Effector memory CD4-positive, alpha-beta T cell (primary cell): ENCODE measurements at places on chromosomes 12 and 14.

DNA sequence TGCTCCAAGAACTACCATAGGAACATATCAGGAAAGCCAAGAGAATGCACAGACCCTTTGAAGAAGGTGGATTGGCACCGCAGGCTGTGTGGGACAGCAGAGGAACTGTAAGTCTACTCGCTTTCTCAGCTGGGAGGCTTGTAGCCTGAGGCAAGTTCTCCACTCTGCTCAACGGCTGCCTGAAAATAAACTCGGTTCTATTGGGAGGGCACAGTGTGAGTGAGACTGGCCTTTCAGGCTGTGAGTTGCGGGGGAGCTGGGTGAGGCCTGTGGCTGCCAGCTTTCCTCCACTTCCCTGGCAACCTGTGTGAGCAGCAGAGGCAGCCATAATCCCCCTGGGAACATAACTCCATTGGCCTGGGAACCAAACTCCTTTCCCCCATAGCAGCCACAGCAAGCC, 132.1 kb downstream of the ANKS1B start:
- no peak overlapping the region for H3K4me3 ChIP-seq
- H3K27ac ChIP-seq: no peak overlapping the region
- no peaks in the 10 kb centered on the region for H3K27me3 ChIP-seq

DNA sequence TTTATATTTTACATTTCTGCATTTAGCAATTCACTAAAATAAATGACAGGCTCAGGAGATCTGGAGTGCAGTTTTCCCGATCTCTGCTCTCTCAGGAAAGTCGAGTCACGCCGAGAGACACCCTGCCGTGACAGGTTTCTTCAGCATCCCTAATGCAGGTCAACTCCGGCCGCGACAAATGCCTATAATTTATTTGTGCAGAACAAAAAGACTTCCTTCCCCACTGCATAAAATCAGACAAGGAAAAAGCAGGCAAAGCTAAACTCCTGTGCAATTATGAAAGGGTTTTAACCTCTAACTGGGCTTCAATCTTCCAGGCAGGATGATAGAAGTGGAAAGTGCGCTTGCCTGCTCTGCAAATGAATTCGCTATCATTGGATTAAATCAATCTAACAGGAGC, 28.1 kb downstream of the SPRING1 start:
- H3K36me3 ChIP-seq: no peaks in the 10 kb centered on the region
- peaks cover 5% of the 10 kb centered on the region for H3K4me1 ChIP-seq
- no peaks in the 10 kb centered on the region for H3K27me3 ChIP-seq
- H3K4me3 ChIP-seq: no peak overlapping the region

GRCh38 chr12:20434996-20435395, 66.7 kb downstream of the PDE3A start:
- H3K4me3 ChIP-seq: no peak overlapping the region
- no peak for DNase-seq
- H3K27ac ChIP-seq: no peak overlapping the region
- H3K4me1 ChIP-seq: no peaks in the 10 kb centered on the region

DNA sequence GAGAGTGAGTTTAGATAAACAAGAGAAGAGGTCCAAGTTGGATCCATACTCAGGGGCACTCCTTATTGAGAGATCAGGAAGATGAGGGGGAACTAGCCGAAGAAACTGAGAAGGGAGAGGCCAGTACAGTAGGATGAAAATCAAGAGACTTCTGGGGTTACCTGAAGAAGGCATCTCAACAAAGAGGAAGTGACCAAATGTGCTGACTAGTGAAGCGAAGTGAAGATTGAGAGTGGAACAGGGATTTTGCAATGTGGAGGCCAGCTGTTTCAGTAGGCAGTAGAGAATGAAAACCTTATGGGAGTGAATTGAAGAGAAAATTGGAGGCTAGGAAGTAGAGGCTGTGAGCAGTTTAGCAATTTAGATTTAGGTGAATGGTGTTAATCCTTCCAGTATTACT, 153.0 kb downstream of the SYNE2 start:
- H3K27ac ChIP-seq: no peak overlapping the region
- no peak for DNase-seq
- no peak overlapping the region for H3K4me3 ChIP-seq
- H3K36me3 ChIP-seq: peaks cover 58% of the 10 kb centered on the region
- no peaks in the 10 kb centered on the region for H3K27me3 ChIP-seq

DNA sequence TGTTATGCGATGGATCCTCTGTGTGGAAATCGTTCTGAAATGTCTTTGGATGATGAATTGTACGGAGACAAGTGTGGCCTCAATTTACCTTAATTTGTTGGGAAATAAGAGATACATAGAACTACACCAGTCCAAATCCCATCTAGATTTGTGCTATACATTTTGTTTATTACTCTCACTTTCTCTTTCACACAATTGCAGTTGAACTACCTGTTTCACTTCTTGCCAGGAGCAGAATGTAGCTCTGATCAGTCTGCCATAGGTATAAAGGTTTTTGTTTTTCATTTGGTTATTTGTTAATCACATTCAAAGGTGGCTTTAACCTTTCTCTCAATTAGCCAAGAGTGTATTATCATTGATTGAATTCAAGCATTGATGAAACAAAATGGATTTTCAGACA, 268.2 kb downstream of the SNAPC1 start:
- no peaks in the 10 kb centered on the region for H3K36me3 ChIP-seq
- DNase-seq: no peak
- no peak overlapping the region for H3K27ac ChIP-seq
- no peaks in the 10 kb centered on the region for H3K4me1 ChIP-seq

GRCh38 chr12:79776111-79776510, 85.3 kb upstream of the PAWR start:
- no peak overlapping the region for H3K27ac ChIP-seq
- no peaks in the 10 kb centered on the region for H3K4me1 ChIP-seq
- peaks cover 30% of the 10 kb centered on the region for H3K36me3 ChIP-seq
- DNase-seq: no peak
- H3K4me3 ChIP-seq: no peak overlapping the region

GRCh38 chr12:104656383-104656782, 199.6 kb downstream of the CHST11 start:
- no peaks in the 10 kb centered on the region for H3K36me3 ChIP-seq
- DNase-seq: no peak
- H3K4me1 ChIP-seq: no peaks in the 10 kb centered on the region
- no peak overlapping the region for H3K27ac ChIP-seq
- H3K4me3 ChIP-seq: no peak overlapping the region

DNA sequence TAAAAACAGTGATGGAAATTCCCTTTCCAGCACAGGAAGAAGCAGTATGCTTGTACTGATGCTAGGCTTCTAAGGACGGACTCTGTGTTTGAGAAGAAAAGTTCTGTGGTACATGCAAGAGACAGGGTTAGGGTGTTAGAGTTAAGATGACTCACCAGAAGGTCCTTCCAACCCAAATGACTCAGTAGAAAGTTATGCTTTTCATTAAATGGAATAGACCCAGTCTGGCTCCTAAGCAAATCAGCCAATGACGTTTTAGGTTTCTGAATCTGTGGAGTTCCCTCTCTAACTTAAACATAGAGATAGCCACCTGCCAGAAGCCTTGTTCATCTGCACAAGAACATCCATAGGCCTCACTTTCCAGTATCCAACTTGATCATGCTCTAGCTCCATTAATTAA, 5.7 kb downstream of the PTHLH start:
- no peaks in the 10 kb centered on the region for H3K36me3 ChIP-seq
- peaks cover 36% of the 10 kb centered on the region for H3K27me3 ChIP-seq
- H3K4me3 ChIP-seq: no peak overlapping the region
- no peak overlapping the region for H3K27ac ChIP-seq
- DNase-seq: no peak
- peaks cover 14% of the 10 kb centered on the region for H3K4me1 ChIP-seq

DNA sequence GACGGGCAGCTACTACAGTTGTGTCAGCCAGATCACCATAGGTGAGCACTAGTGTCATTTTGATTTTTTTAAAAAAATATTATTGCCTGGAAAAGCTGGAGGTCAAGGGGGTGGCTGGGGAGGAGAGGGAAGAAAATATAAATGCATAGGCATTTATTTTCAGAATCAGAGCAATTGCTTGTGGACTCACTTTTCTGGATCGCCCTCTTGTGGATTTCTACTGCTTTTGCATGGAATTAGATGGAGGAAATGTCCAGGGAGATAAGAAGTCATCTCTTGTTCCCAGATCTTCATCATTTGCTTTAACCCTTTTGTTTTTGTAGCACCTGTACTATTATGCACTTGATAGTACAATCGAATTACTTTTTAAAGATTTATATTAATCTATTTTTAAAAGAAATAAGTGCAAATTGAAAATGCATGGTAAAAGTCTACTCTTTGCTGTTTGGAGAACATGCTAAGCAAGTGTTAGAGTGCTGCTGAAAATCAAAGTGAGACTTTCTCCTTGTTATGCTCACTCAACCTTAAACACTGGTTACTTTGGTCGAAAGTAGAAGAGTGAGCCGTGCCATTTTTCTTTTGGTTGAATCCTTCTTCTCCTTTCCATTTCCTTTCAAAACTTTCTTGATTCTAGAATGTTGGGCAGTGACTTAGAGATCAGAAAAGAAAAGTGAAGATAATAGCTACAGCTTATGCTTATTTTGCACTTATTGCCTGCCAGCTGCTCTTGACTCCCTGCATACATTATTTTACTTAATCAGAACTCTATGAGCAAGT, 60.6 kb upstream of the ANO4 start:
- no peak for DNase-seq
- H3K4me1 ChIP-seq: no peaks in the 10 kb centered on the region
- no peak overlapping the region for H3K27ac ChIP-seq
- H3K27me3 ChIP-seq: no peaks in the 10 kb centered on the region
- no peak overlapping the region for H3K4me3 ChIP-seq

DNA sequence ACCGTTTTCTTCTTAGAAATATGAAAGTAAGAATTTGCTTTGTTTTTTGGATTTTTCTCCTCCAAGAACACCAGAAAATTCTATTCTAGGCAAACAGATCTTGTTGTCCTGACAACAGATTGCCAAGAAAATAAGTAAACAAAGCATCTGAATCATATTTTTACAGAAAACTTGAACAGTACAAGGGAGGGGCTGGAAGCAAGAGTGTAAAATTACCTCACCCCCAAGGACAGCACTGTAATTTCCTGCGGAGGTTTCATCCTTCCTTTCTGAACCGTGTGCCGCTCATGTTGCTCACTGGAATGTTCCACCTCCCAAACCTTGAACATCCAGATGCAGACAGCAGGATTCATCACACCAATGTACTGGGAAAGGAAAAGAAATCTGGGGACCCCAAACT, 5.4 kb upstream of the CAMKK2 start:
- H3K27ac ChIP-seq: no peak overlapping the region
- no peak for DNase-seq
- H3K4me1 ChIP-seq: peaks cover 5% of the 10 kb centered on the region

GRCh38 chr12:52307836-52308805, 13.1 kb downstream of the KRT83 start:
- H3K36me3 ChIP-seq: no peaks in the 10 kb centered on the region
- H3K27ac ChIP-seq: no peak overlapping the region

DNA sequence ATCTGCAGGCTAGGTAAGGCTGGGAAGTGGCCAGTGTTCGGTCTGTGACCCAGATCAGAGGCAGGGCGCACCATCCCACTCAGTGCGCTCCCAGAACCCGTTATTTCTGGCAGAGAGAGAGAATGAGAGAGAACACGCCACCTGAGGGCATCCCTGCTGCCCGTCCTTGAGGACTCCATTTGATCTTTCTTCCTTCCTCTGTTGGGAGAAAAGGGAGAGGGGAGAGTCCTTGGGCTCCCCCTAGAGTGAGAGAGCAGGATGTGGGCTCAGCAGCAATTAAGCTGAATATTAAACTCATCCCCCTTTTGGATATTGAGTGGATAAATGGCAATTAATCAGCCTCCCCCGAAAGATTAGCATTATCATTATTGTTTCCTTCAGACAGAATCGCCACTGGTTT, 70.6 kb downstream of the IFT43 start:
- H3K4me3 ChIP-seq: no peak overlapping the region
- no peaks in the 10 kb centered on the region for H3K36me3 ChIP-seq
- H3K4me1 ChIP-seq: no peaks in the 10 kb centered on the region
- H3K27me3 ChIP-seq: no peaks in the 10 kb centered on the region

- no peak for DNase-seq
- no peaks in the 10 kb centered on the region for H3K27me3 ChIP-seq
- H3K4me1 ChIP-seq: no peaks in the 10 kb centered on the region
- no peaks in the 10 kb centered on the region for H3K36me3 ChIP-seq
- H3K4me3 ChIP-seq: no peak overlapping the region
Measured at GRCh38 chr14:65485516-65485915, 73.0 kb downstream of the FUT8 start.

DNA sequence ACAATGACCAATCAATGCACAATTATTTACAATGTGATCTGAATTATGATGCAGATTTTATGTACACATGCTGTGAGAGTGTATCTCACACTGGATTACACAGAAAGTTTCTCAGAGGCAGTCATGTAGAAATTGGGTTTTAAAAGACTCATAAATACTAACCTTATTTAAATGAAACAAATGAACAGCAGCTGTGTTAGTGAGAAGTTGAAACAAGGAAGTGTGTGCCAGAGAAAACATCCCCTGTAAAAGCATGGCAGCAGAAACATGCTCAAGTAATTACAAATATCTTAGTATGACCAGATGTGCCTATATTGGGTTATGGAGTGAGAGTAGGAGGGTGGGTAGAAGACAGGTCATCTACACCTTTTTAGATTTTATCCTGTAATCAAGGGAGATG, 723.7 kb downstream of the C12orf50 start:
- no peaks in the 10 kb centered on the region for H3K27me3 ChIP-seq
- no peak overlapping the region for H3K27ac ChIP-seq
- H3K4me1 ChIP-seq: no peaks in the 10 kb centered on the region
- H3K4me3 ChIP-seq: no peak overlapping the region
- no peaks in the 10 kb centered on the region for H3K36me3 ChIP-seq

- H3K27ac ChIP-seq: no peak overlapping the region
- H3K36me3 ChIP-seq: no peaks in the 10 kb centered on the region
- DNase-seq: no peak
- H3K4me3 ChIP-seq: no peak overlapping the region
Measured at GRCh38 chr12:122399592-122400373, 22.7 kb downstream of the CLIP1 start.

DNA sequence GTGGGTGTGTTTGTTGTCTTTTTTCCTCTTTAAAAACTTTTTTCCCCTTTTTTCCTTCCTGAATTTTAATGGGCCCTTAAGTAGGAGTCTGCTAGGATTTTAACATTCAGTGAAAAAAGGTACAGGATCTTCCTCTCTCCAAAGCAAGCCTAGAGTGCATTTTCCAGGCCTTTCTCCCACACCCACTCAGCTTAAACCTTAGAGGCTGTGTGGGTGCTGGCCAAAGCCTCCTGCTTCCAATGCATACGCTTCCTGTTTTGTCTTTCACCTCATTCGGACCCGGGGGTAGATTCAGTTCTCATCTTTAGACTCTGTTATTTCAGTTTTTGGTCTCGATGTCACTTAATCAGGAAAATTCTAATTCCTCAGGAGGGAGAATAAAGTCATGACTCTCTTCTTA, 51.2 kb downstream of the TMEM30B start:
- no peak overlapping the region for H3K27ac ChIP-seq
- no peak overlapping the region for H3K4me3 ChIP-seq
- no peaks in the 10 kb centered on the region for H3K27me3 ChIP-seq
- DNase-seq: no peak
- no peaks in the 10 kb centered on the region for H3K36me3 ChIP-seq

GRCh38 chr12:125129591-125130255, 64.5 kb downstream of the AACS start:
- no peak for DNase-seq
- H3K4me3 ChIP-seq: no peak overlapping the region
- no peaks in the 10 kb centered on the region for H3K36me3 ChIP-seq
- H3K27ac ChIP-seq: no peak overlapping the region
- no peaks in the 10 kb centered on the region for H3K4me1 ChIP-seq
- no peaks in the 10 kb centered on the region for H3K27me3 ChIP-seq

- no peaks in the 10 kb centered on the region for H3K36me3 ChIP-seq
- no peak overlapping the region for H3K27ac ChIP-seq
- no peaks in the 10 kb centered on the region for H3K27me3 ChIP-seq
- no peak for DNase-seq
Measured at GRCh38 chr12:80710727-80711449, 3.5 kb downstream of the MYF6 start.
